A673 (cell line): ENCODE measurements at places on chromosomes 13 and 19. TPM values are rescaled to one million over a fixed set of nuclear protein-coding genes. Genes with fewer than 3 reads are reported as not detected.
A peak's percentile ranks its signal among the peaks of the same experiment; 100 is the strongest.

DNA sequence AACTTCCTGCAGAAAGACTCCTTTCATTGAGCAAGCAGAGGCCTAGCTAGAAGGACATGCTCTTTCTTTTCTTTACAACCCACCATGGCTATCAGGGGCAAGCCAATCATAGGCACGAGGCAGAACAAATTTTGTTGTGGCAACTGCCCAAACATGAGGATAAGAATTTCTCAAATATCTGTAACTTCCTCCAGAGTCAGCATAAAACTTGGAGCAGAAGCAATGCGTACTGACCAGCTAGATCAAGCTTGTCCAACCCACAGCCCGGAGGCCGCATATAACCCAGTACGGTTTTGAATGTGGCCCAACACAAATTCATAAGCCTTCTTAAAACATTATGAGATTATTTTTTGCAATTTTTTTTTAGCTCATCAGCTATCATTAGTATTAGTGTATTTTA is 87.0 kb upstream of the SOX21 start:
- no peak for DNase-seq

GRCh38 chr19:14526423-14526822 is 3.0 kb upstream of the TECR start:
- no peak for DNase-seq

Gene PGLYRP2
- 3.5 and 4.7 TPM in 2 replicates for total RNA-seq

- no peak for DNase-seq
Measured at GRCh38 chr19:54477650-54478049, 4.6 kb upstream of the CDC42EP5 start.

DNA sequence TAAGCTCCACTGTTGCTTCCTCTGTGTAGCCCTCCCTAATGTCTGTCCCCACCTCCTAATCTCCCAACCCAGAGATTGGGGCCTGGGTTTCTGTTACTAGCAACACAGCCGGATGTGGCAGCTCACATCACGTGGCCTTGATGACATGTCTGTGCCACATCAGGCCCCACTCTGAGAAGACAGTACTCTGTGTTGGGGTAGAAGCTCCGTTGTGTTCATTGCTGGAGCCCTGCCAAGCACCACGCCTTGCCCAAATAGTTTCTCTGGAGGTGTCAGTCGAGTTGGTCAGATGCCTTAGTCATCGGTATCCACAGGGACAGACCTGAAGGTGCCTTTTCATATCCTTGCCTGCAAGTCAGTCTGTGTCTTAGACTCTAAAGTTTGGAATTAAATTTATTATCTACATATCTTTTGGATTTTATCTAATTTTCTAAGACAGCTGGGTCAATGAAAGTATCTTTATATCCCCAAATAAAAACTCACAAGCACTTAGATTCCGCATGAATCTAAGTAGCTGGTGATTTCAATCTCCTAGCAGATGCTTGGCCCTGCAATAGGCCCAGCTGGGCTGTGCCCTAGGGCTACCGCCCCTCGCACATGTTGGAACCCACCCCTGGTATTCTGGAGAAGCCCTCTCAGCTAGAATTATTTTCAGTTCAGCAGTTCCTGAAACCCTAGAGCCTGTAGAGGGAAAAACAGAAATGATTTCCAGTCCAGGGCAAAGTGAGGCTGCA is 204.0 kb upstream of the TSHZ3 start:
- no peak for DNase-seq

- DNase-seq = no peak
Measured at GRCh38 chr13:27130979-27131623, 40.5 kb downstream of the USP12 start.

Gene MEDAG
- total RNA-seq = not detected in 2 replicates

GRCh38 chr19:12833738-12834565 is 427 bp downstream of the RTBDN start:
- peak; percentile 75 for DNase-seq

DNA sequence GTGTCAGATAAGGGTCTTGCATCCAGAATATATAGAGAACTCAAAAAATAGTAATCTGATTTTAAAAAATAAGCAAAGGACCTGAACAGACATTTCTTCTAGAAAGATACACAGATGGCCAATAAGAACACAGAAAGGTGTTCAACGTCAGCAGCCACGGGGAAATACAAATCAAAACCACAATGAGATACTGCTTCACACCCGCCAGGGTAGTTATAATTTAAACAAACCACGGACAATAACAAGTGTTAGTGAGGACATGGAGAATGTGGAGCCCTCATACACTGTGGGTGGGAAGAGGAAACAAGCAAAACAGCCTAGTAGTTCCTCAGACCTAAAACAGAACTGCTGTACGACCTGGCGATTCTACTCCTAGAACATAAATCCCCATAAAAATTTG is 26.7 kb upstream of the NAPA start:
- DNase-seq = no peak

GRCh38 chr19:32676186-32676894 is 692 bp downstream of the RGS9BP start:
- no peak for DNase-seq
